ENCODE measurements at places on chromosomes 5 and 9.

GRCh38 chr5:15487228-15487627 is 12.8 kb upstream of the FBXL7 start:
- no peak for DNase-seq

DNA sequence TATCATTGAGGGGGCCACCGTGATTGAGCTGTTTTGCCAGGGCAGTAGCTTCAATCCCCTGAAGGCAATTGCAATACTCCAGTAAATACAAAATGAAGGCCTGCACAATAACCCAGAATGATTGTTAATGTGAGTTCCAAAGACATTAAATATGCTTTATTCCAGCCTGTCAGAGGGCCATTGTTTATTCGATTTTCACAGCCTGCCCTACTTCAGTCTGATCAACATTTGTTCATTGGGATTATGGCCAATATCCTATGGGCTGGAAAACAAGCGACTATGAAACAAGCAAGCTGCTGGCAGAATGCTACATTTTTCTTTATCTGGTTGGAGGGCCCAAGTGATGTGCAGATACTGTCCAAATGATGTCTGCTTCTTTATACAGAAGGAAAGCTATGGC is 543.1 kb downstream of the TLE1 start:
- no peak for DNase-seq

GRCh38 chr5:138180183-138180782 is 1.4 kb downstream of the KIF20A start:
- DNase-seq, result peak; percentile 60

- no peak for DNase-seq
These were observed 196.2 kb downstream of the TARS1 start for GRCh38 chr5:33637011-33637410.

DNA sequence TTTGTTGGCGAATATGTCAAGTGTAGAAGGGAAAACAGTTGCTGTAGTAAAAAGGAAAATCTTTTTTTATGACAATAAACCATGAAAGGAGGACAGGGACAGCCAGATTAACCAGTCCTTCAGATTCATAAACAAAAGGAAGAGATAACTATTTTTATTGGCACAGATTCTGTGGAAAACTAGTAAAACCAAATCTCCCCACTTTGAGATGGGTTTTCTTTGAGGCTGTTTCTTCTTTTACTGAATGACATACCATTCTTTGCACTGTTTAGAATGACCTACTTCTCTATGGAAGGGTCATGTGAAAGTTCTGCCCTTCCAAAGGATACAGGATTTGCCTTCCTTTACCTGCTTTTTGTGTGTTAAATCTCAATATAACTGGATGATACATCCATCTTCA is 13.7 kb downstream of the CAST start:
- DNase-seq, result no peak

DNA sequence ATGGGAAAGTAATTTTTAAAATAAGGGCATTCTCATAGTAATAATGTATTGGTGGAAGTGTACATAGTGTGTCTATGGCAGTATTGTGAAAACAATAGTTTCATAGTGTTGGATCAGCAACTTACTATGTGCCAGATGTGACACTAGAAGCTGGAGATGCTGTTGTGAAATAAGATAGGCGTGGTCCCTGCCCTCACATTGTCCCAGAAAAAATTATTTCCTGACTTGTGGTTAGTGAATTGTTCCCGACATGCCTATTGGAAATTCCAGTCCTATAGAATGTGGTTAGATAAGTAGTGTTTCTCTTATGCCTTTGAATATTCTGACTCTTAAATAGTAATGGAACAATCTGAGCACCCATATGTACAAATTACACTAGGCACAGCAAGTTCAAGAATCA is 55.3 kb upstream of the MTAP start:
- DNase-seq, result peak; percentile 65

GRCh38 chr5:161007879-161008278 is 155.9 kb upstream of the ATP10B start:
- DNase-seq, result no peak

DNA sequence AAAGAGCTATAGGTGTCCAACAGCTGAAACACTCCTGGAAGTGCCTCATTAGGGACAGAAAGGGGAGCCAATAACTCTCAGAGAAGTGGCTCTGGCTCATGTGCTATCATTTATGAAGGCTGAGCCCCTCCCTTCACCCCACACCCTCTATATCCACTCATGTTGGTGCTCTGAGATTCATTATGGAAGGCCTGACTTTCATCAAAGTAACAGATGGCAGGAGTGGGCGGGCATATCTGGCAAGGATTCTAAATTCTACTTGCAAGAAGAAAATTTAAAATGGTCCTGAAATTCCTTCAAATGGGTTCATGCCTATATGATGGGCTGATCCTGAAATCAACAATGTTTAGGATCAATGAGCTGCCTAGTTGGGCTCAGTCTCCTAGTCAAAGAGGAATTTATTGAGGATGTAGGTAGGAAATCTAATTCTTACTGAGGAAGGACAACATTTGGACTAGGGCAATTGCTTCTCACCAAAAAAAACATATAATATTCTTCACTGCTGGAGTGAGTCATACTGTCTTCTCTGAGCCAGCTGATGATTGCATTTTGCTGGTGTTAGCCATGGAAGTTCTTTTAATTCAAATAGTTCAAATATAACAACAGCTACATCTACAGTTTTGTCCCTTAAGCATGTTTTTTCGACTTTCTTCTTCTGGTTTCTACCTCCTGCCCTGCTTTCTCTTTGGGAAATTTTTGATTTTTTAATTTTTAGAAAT is 23.5 kb downstream of the NMRK1 start:
- DNase-seq, result peak; percentile 72

DNA sequence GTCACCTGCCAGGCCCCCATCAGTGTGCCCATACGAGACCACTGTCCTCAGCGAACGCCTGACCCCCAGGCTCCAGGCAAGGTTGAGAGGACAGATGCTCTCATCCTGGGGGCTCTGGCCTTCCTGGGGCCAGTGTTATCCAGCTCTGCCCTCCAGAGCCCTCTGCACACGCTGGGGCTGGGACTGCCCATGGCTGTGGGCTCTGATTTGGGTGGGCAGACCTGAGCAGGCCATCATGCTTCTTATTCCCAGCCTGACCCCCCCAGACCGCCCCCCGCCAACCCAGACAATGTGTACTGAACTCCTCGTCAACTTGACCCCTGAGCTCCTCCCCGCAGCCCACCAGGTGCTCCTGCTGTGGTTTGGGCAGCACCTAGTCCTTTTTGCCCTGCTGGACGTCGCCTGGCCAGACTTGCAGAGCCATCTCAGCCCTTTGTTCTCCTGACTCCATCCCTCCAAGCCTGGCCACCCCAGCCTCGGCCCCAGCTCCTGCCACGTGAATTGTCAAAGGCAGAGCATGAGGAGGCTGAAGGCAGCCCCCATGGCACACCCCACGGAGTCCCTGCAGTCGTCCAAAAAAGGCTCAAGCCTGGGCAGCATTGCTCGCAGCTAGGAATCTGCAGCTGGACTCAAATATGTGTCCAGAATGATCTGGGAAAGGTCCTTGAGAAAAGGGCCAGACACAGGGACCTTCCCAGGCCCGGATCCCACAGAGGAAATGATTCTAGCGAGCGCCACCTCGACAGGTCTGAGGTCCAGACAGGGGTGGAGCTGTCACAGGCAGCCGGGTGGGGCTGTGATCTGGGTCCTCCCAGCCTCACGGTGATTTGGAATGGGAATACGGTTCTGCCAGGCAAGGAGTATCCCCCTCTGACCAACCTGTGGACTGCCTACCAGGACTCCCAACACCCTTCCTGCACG is 87.0 kb downstream of the ADAMTS2 start:
- no peak for DNase-seq

DNA sequence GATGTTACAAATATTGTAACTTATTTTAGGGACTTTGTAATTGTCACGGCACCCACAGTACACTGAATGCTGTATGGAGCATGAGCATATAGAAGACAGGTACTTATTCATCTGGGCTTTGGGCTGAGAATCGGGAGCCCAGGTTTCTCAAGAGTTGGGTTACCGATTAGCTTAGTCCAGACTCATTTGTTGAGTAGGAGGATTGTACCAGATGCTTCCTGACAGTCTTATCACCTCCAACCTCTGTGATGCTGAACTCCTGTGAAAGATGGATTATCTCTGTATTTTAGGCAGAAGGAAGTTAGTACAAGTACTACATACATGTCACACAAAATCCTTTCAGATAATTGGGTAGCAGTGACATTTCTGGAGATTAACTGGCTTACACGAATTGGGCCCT is 79.2 kb downstream of the SV2C start:
- no peak for DNase-seq

DNA sequence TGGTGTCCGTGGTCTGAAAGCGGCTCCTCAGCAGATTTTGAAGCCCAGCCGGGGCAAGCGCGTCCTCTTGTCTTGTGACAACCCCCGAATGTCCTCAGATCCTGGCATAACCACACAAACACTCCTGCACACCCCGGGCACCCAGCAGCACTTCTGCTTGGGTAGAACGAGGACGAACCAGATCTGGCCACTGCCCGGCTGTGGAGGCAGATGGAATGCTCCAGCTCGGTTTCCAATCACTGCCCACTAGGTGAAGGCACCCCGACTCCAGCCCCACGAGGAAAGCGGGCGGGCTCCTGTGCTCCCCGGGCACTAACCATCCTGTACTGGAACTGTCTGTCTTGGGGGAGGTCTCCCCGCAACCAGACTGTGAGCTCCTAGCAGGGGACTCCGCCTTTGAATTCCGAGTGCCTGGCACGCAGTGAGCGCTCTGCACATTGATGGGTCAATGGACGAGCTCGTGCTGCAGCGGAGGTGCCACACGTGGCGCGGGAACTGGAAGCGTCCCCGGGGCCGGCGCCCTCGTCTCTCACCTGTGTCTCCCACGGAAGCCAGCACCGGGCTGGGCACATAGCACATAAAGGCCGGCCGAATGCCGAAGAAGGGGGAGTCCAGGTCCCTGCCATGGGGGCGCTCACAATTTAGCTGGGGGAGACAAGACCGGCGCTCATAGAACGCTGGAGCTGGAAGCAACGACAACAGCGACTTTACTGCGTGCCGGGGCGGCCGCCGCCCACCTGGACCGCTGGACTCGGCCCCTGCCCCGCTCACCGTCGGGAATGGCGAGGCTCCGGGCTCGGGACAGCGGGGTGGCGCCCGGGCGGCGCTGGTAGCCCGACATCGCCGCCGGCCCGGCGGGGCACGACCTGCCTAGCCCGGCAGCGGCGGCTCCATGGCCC is 608 bp downstream of the ENTR1 start:
- peak; percentile 61 for DNase-seq

- DNase-seq, result no peak
These were observed 25.4 kb downstream of the RGMB start for GRCh38 chr5:98798847-98799246.

- peak; percentile 79 for DNase-seq
These were observed 58.7 kb upstream of the SUSD1 start for GRCh38 chr9:112233769-112234168.

DNA sequence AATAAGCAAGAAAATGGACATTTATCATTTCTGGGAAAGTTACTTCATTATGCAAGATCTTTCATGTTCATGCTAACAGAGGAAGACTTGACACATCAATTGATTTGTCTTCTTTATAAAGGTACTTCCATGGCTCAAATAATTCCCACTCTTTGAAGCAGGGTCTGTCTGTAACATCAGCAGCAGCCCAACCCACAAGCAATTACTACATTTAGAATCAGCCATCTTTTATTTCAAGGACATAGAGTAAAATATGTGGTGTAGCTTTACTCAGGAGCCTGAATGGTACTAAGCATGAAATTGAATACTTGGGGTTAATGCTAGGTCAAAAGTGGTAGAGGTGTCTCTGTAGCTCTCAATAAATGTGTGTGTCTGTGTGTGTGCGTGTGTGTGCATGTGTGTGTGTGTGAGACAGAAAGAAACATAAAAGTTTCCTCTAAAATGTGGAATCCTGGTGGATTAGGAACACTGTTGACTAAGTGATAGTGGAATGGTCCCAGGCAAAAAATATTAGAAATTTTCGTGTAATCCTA is 581.1 kb downstream of the CAAP1 start:
- DNase-seq, result no peak

DNA sequence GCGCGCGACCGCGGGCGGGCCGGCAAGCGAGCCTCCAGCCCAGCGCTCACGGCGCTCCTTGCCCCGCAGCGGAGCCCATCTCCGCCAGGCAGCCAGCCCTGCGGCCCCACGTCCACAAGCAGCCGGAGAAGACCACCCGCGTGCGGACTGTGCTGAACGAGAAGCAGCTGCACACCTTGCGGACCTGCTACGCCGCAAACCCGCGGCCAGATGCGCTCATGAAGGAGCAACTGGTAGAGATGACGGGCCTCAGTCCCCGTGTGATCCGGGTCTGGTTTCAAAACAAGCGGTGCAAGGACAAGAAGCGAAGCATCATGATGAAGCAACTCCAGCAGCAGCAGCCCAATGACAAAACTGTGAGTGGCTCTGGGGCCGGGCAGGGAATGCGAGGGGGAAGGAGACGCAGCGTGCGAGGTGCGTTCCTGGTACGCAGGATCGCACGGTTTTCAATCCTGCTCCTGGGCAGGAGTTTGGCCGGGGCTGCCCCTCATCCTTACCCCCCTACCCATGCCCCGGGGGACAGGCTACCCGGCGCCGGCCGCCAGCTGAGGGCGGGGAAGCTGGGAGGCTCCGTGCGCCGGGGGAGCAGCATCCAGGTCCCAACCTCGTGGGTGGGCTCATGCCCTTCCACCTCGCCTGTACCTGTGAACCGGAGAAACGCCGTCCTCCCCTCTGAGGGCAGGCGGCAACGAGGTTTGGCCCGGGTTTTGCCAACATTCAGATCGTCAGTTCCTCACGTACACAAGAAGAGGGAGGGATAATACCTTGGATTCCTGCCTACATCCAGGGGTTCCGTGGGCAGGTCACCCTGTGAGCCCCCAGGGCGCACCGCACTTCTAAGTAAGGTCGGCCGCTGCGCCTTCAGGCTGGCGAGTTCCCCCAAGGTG is 6.6 kb downstream of the ISL1 start:
- DNase-seq, result peak; percentile 24

DNA sequence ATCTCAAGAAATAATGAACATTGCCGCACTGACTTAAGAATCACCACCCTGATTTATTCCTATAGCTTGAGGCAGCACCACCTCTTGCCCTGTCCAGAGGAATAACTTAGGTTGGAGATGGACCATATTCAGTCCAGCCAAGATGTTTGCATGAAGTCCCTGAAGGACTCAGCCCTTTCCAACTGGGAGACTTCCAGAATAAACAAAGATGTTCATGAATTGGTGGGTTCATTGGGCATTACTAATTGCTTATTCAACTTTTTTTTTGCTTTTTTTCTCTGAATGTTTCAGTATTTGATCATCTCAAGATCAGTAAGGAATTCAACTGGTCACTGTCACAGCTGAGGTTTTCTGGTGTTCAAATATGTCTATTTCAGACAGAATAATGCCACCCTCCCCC is 470.6 kb downstream of the CCDC171 start:
- peak; percentile 52 for DNase-seq

DNA sequence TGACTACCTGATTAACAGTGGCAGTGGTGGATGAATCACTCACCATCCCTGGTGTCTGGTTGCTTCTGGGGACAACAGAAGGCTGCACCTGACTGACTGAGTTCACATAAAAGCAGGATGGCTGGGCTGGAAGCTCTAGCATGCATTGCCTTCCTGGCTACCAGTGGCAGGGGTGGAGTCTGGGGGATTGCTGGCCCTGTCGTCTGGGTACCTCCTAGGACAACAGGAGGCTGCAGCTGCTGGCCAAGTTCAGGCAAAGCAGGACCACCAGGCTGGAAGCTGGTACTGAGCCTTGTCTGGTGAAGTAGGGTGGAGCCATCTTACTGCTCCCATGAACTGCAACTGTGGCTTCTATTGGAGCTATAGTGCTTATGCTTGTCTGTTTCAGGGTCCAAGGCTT is 480.8 kb upstream of the CTNND2 start:
- no peak for DNase-seq

Data from adipocyte (in vitro differentiated cells).